ENCODE measurements at places on chromosomes 2 and 18. TPM values are rescaled to one million over a fixed set of nuclear protein-coding genes. Genes with fewer than 3 reads are reported as not detected.

REEP1 gene
- 0.27 TPM for polyA plus RNA-seq

GRCh38 chr2:104965900-104966299, 72.0 kb upstream of the MRPS9 start:
- DNase-seq: no peak
- no peaks in the 10 kb centered on the region for H3K36me3 ChIP-seq
- no peaks in the 10 kb centered on the region for H3K27me3 ChIP-seq
- no peaks in the 10 kb centered on the region for H3K4me1 ChIP-seq
- no peak overlapping the region for H3K27ac ChIP-seq

IRS1 gene
- polyA plus RNA-seq: 9.1 TPM

DNA sequence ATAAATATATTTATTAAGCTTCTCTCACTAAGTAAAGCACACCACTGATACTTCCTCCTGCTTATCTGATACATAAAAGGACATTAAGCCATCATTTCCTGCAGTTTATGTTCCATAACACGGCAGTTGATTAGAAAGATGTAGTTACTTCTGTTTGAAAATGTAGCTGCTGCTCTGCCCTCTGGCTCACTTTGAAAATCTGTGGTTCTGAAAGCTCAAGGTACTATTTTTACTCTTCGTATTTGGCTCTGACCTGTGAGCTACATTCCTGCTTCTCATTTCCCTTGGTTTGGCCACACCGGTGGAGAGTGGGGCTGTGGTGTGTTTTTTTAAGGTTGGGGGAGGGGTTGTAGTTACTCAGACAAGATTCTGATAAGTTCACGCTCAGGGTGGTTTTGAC, 12.8 kb upstream of the TTN start:
- no peaks in the 10 kb centered on the region for H3K27me3 ChIP-seq
- H3K4me3 ChIP-seq: no peak overlapping the region
- peaks cover 21% of the 10 kb centered on the region for H3K4me1 ChIP-seq
- no peaks in the 10 kb centered on the region for H3K36me3 ChIP-seq

GRCh38 chr2:105712166-105712915, 32.4 kb upstream of the NCK2 start:
- DNase-seq: peak; percentile 15
- H3K4me3 ChIP-seq: no peak overlapping the region
- peaks cover 17% of the 10 kb centered on the region for H3K4me1 ChIP-seq
- H3K36me3 ChIP-seq: no peaks in the 10 kb centered on the region
- peak overlapping the region; percentile 56 for H3K27ac ChIP-seq

DNA sequence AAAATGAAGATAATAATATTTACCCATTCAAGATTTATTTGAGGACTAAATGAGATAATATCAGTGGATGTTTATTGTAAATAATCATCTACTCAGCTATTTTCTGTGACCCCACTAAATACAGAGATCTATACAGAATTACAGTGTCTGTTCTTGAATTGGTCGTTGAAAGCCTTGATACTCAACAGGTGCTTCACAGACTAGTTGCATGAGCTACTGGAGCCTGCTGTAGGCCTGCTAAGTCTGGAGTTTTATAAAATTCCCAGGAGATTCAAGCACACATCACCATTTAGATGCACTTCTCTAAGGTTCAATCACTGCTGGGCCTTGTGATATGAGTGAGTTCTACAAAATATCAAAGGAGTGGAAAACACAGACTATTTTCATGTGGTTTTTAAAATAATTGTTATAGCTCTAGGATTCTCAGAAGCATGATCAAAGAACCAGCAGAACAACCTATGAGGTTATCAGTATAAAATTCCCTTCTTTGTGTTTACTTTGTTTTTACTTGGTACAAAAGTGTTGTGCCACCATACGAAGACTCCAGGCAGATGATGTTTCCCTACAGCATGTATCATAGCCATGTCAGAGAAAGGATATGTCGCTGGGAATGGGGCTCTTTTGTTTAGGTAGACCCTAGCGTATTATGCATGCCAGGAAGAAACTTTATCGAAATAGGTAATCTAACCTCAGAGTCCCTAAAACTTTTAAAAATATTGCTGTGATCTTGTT, 7.1 kb downstream of the SULT1C4 start:
- no peak overlapping the region for H3K27ac ChIP-seq
- H3K36me3 ChIP-seq: no peaks in the 10 kb centered on the region
- H3K27me3 ChIP-seq: no peaks in the 10 kb centered on the region
- H3K4me1 ChIP-seq: no peaks in the 10 kb centered on the region
- DNase-seq: no peak

- peaks cover 3% of the 10 kb centered on the region for H3K27me3 ChIP-seq
- H3K27ac ChIP-seq: no peak overlapping the region
- H3K4me3 ChIP-seq: no peak overlapping the region
- no peaks in the 10 kb centered on the region for H3K36me3 ChIP-seq
- peak; percentile 38 for DNase-seq
Measured at GRCh38 chr2:126635281-126635680, 20.7 kb upstream of the GYPC start.

DNA sequence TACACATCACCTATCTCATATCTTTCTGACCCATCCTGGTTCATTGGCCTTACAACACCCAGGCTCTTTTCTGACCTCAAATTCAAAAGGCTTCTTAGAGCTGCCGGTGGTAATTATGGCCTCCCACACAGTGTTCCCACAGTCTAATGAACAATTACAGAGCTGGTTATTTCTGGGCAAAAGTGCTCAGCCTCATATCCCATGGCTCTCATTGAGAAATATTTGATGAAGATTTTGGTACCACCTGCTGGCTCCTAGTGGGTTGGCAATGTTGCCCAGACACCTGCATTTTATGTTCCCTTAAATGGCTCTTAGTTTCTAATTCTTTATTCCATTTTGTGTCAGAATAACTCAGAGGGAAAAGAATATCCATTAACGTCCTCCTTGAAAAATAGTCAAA, 20.1 kb upstream of the SCYGR2 start:
- H3K4me1 ChIP-seq: no peaks in the 10 kb centered on the region
- DNase-seq: no peak
- no peak overlapping the region for H3K4me3 ChIP-seq
- H3K27ac ChIP-seq: no peak overlapping the region

GRCh38 chr2:236703373-236703709, 133.7 kb downstream of the ACKR3 start:
- no peaks in the 10 kb centered on the region for H3K36me3 ChIP-seq
- peaks cover 7% of the 10 kb centered on the region for H3K4me1 ChIP-seq
- no peak overlapping the region for H3K4me3 ChIP-seq
- DNase-seq: no peak

SIGLEC15 gene
- polyA plus RNA-seq: 1.5 TPM

- no peak overlapping the region for H3K27ac ChIP-seq
- peaks cover 14% of the 10 kb centered on the region for H3K4me1 ChIP-seq
- DNase-seq: no peak
- no peaks in the 10 kb centered on the region for H3K36me3 ChIP-seq
- H3K27me3 ChIP-seq: no peaks in the 10 kb centered on the region
- H3K4me3 ChIP-seq: no peak overlapping the region
Measured at GRCh38 chr18:2653467-2653866, 2.1 kb upstream of the SMCHD1 start.

FOXD4L1 gene
- not detected for polyA plus RNA-seq

CRACDL gene
- not detected for polyA plus RNA-seq

- no peak for DNase-seq
- H3K4me3 ChIP-seq: 0 out of 2 replicates have a peak overlapping the region, but pooled peaks have one; percentile 18
- peak overlapping the region; percentile 97 for H3K27ac ChIP-seq
- no peaks in the 10 kb centered on the region for H3K27me3 ChIP-seq
- H3K36me3 ChIP-seq: no peaks in the 10 kb centered on the region
Measured at GRCh38 chr18:36308711-36309435, 11.4 kb downstream of the FHOD3 start.

GRCh38 chr2:18690342-18690741, 101.0 kb upstream of the NT5C1B start:
- no peak overlapping the region for H3K4me3 ChIP-seq
- H3K27ac ChIP-seq: no peak overlapping the region
- H3K4me1 ChIP-seq: no peaks in the 10 kb centered on the region
- H3K36me3 ChIP-seq: no peaks in the 10 kb centered on the region

DNA sequence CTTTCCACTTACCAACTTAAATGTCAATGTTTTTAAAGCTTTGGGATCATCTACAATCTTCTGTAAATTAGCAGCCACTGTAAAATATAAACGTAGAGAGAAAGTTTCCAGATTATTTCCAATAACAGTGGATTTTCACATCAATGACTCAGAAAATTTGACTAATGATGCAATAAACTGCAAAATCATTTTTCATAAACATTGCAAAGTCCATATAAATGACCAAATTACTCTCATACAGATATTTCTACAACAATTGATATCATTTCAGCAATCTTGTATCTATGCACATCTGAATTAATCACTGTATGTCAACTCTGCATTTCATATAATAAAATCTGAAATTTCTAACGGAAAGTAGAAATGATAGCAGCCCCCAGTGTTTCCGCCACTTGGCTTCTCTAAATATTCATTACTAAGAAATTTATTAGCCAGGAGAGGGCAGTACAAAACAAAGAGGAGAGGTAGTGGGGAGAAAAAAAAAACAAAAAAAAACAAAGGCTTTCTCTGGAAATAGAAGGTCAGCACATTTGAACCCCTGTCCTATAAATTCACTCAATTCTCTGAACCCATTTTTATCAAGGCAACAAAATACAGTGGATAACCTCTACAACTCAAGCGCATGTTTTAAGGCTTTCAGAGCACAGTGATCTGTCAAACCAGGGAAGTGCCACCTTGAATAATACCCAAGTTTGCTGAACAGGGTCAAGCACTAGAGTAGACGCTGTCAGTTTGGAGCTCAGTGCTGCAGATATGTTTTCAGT, 282.6 kb downstream of the STK39 start:
- H3K4me3 ChIP-seq: no peak overlapping the region
- H3K4me1 ChIP-seq: no peaks in the 10 kb centered on the region

DNA sequence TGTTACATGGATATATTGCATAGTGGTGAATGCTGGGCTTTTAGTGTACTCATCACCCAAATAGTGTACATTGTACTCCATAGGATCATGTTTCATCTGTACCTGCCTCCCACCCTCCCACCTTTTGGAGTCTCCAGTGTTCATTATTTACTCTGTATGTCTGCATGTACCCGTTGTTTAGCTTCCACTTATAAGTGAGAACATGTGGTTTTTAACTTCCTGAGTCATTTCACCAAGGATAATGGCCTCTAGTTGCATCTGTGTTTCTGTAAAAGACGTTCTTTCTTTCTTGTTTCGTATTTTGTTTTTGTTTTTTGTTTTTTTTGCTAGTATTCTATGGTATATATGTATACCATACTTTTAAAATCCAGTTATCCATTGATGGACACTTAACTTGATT, 107.5 kb downstream of the MSTN start:
- no peak overlapping the region for H3K4me3 ChIP-seq
- H3K4me1 ChIP-seq: no peaks in the 10 kb centered on the region
- no peaks in the 10 kb centered on the region for H3K27me3 ChIP-seq
- no peak for DNase-seq
- H3K27ac ChIP-seq: no peak overlapping the region

DNA sequence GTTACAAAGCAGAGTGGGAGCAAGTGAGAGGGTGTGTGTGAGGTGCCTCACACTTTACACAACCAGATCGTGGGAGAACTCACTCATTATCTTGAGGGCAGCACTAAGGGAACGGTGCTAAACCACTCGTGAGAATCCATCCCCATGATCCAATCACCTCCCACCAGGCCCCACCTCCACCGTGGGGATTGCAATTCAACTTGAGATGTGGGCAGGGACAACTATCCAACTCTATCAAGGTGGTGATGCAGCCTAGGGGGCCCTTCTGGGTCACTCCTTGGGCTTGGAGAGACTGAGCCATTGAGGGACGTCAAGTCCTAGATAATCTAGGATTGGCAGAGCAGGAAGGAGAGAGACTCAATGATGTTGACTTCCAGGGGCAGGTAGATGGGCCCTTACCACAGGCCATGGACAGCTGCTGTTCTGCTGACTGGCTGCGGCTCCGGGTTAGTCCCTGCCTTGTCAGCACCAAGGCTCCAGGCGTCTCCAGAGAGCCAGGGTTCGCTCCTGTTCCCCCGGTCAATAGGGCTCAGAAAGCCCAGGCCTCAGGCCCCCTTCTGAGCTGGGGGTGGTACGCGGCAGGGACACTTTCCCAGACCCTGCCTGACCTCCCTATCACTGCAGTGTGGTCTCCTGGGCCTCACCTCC, 193.2 kb upstream of the HS6ST1 start:
- no peak overlapping the region for H3K27ac ChIP-seq
- no peak for DNase-seq
- no peaks in the 10 kb centered on the region for H3K27me3 ChIP-seq
- no peaks in the 10 kb centered on the region for H3K36me3 ChIP-seq
- no peak overlapping the region for H3K4me3 ChIP-seq
- peaks cover 4% of the 10 kb centered on the region for H3K4me1 ChIP-seq

NOTO gene
- not detected for polyA plus RNA-seq

GRCh38 chr2:237686659-237687136, 59.3 kb downstream of the LRRFIP1 start:
- H3K27me3 ChIP-seq: no peaks in the 10 kb centered on the region
- H3K27ac ChIP-seq: peak overlapping the region; percentile 78
- no peak overlapping the region for H3K4me3 ChIP-seq
- H3K36me3 ChIP-seq: no peaks in the 10 kb centered on the region
- peaks cover 33% of the 10 kb centered on the region for H3K4me1 ChIP-seq

ZEB2 gene
- polyA plus RNA-seq: 26.2 TPM

DNA sequence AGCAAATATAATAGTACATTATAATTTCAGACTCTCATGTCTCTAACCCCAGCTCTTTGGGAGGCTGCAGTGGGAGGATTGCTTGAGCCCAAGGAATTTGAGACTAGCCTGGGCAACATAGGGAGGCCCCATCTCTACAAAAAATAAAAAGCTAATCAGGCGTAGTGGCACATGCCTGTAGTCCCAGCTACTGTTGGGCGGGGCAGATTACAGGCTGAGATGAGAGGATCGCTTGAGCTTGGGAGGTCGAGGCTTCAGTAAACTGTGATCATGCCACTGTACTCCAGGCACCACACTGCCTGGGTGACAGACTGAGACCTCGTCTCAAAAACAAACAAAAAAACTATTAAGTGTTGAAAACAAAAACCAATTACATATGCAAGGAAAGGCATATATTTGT, 123.0 kb upstream of the MYO3B start:
- H3K27ac ChIP-seq: no peak overlapping the region
- H3K36me3 ChIP-seq: peaks cover 16% of the 10 kb centered on the region
- no peak for DNase-seq

- no peak for DNase-seq
- no peak overlapping the region for H3K4me3 ChIP-seq
- H3K27ac ChIP-seq: no peak overlapping the region
- no peaks in the 10 kb centered on the region for H3K27me3 ChIP-seq
Measured at GRCh38 chr2:159088906-159089305, 120.5 kb downstream of the TANC1 start.

COL4A4 gene
- 0.66 TPM for polyA plus RNA-seq

GRCh38 chr2:35585972-35586371, 769.6 kb upstream of the CRIM1 start:
- H3K36me3 ChIP-seq: no peaks in the 10 kb centered on the region
- H3K27me3 ChIP-seq: no peaks in the 10 kb centered on the region
- no peaks in the 10 kb centered on the region for H3K4me1 ChIP-seq

SKOR2 gene
- not detected for polyA plus RNA-seq

SLC30A3 gene
- not detected for polyA plus RNA-seq

All from GM23248 (cell line).